ENCODE measurements at places on chromosomes 6 and 20. TPM values are rescaled to one million over a fixed set of nuclear protein-coding genes. Genes with fewer than 3 reads are reported as not detected.

DNA sequence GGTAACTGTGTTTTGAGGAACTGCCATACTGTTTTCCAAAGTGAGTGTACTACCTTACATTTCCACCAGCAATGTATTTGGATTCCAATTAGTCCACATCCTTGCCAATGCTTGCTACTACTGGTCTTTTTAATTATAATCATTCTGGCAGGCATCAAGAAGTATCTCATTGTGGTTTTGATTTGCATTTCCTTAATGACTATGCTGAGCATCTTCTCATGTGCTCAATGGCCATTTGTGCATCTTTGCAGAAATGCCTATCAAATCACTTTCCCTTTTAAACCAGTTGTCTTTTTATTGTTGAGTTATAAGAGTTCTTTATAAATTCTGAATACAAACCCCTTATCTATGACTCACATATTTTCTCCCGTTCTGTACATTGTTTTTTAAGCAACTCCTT lies 75.9 kb downstream of the ATG5 start:
- H3K27me3 ChIP-seq = no peaks in the 10 kb centered on the region
- H3K27ac ChIP-seq = no peak overlapping the region
- H3K36me3 ChIP-seq = peaks cover 36% of the 10 kb centered on the region
- H3K4me3 ChIP-seq = no peak overlapping the region
- DNase-seq = no peak
- H3K4me1 ChIP-seq = peaks cover 32% of the 10 kb centered on the region

DNA sequence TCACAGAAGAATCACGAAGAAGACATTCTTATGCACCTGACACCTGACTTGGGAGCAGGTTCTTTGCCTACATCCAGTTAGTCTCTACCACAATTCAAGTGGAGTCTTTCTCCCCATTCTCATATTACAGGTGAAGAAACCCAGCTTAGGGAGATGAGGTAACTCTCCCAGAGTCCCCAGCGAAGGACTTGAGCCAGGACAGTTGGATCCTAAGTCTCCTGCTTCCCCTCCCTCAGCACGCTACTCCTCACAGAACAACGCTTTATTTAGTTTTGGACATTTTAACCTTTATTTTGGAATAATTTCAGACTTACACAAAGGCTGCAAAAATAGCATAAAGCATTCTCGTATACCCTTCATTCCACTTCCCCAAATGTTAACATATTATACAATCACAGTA lies 824 bp upstream of the CSTL1 start:
- no peak overlapping the region for H3K4me3 ChIP-seq
- no peak overlapping the region for H3K27ac ChIP-seq
- H3K27me3 ChIP-seq = peaks cover 5% of the 10 kb centered on the region
- no peaks in the 10 kb centered on the region for H3K36me3 ChIP-seq
- no peak for DNase-seq
- no peaks in the 10 kb centered on the region for H3K4me1 ChIP-seq

DNA sequence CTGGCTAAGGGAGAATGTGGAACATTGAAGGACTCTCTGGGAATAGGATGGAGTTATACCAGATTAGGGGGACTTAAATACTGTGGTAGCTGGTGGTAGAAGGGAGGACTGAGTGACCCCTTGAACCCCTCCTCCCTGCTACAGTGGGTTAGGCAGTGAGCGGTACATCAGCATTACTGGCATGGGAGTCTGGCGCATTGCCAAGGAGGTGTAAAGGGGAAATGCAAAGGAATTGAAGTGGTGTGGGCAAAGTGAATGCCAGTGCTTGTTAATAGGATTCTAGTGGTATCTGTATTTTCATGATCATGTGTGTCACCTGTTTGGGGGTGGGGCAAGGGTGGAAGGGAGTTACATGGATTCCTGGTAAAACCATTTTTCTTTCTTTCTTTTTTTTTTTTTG lies 60.1 kb downstream of the GFRA4 start:
- peaks cover 5% of the 10 kb centered on the region for H3K4me1 ChIP-seq
- no peak for DNase-seq

DNA sequence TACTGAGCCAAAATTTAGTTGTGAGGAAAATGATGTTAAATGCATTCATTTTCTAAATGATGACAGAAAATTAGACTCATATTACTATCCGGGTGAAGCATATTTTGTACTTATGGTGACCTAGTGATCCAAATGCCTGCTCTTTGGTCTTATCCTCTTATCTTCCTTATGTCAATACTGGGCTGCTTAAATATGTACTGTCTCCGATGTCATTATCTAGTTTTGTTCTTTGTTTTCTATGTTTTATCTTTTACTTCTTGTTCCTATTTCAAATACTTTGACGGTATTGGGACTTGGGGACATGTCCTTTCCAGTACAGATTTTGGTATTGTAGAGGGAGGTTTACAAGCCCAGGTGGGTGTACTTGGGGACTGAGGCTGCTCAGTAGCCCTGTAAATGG lies 124.6 kb upstream of the ESR1 start:
- peaks cover 14% of the 10 kb centered on the region for H3K27me3 ChIP-seq
- no peak overlapping the region for H3K27ac ChIP-seq
- H3K4me1 ChIP-seq = no peaks in the 10 kb centered on the region
- no peak for DNase-seq

GRCh38 chr6:87334683-87335082 lies 5.6 kb upstream of the GJB7 start:
- no peak overlapping the region for H3K27ac ChIP-seq
- peaks cover 13% of the 10 kb centered on the region for H3K36me3 ChIP-seq
- no peak overlapping the region for H3K4me3 ChIP-seq
- H3K27me3 ChIP-seq = no peaks in the 10 kb centered on the region
- no peak for DNase-seq

DNA sequence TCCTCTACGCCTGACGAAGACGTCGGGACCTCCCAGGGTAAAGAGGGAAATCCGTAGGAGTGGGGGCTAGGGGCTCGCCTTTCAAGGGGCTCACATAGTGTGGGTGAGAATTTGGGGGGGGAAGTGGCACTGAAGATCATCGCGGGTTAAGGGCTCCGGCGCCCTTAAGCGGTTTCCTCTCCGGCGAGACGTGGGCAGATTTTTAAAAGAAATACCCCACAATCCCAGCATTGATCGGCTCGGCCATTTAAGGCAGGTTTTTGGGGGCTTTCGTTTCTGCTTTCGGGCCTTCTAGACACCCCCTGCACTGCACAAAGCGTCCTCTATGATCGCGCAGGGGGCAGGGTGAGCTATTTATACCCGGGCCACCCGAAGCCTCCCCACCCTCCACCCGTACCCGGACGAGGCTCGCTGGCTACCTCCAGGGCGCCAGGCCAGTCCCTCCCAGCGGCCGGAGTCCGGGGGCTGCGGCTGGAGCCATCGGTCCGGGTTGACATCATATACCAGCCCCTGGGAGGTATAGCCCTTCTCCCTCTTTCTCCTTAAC lies 1.2 kb downstream of the NKX2-2 start:
- H3K36me3 ChIP-seq = peaks cover 15% of the 10 kb centered on the region
- H3K27me3 ChIP-seq = peaks cover 81% of the 10 kb centered on the region
- H3K27ac ChIP-seq = no peak overlapping the region
- peaks cover 36% of the 10 kb centered on the region for H3K4me1 ChIP-seq
- no peak for DNase-seq

GRCh38 chr6:161523362-161523761 lies 249.5 kb upstream of the AGPAT4 start:
- peaks cover 2% of the 10 kb centered on the region for H3K27me3 ChIP-seq
- no peaks in the 10 kb centered on the region for H3K36me3 ChIP-seq
- H3K4me3 ChIP-seq = no peak overlapping the region
- no peak for DNase-seq

DNA sequence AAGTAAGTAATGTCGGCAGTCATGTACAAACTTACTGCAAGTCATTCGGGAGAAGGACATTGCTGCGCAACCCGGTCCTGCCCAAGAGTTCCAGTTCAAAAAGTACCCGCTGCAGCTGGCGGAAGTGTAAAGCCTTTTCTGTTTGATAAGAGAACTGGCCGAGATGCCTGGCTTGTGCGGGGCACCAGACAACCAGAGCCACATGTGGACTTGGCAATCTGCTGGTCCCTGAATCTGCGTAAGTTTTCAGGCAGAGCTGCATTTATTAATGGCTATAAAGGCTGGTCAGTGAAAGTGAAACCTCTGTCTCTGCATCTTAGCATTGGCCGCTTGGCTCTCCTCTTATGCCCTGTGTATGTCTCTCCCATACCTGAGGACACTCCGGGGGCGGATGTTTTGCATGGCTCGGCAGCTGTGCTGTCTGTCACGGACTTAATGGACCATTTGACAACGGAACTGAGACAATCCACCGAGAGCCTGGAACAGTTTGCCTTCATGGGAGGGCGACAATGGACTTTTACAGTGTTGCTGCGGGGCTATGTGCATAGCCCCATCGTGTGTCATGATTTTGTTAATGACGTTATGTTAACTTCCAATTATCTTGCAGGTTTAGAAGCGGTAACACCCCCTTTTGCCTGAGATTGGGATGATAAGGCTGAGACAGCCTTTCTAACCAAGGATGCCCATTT lies 19.8 kb upstream of the RGS17 start:
- no peak for DNase-seq
- H3K27ac ChIP-seq = no peak overlapping the region

GRCh38 chr20:20829681-20830080 lies 117.2 kb upstream of the RALGAPA2 start:
- no peak for DNase-seq
- peaks cover 1% of the 10 kb centered on the region for H3K4me1 ChIP-seq
- H3K36me3 ChIP-seq = no peaks in the 10 kb centered on the region

- DNase-seq = no peak
- H3K36me3 ChIP-seq = peaks cover 7% of the 10 kb centered on the region
- no peaks in the 10 kb centered on the region for H3K27me3 ChIP-seq
- H3K27ac ChIP-seq = no peak overlapping the region
These were observed 3.8 kb upstream of the HMGA1 start for GRCh38 chr6:34232901-34233300.

Gene SLC17A2
- not detected for total RNA-seq

Gene MOG
- not detected for total RNA-seq

Gene NFATC2
- 53.3 TPM for total RNA-seq

Gene AARS2
- 15.0 TPM for total RNA-seq

Gene SIRPD
- total RNA-seq = 0.15 TPM

Gene RSPH3
- 3.7 TPM for total RNA-seq
